LHCN-M2 (cell line): ENCODE measurements at places on chromosomes 1 and 21. TPM values are rescaled to one million over a fixed set of nuclear protein-coding genes. Genes with fewer than 3 reads are reported as not detected.

- DNase-seq, result no peak
These were observed 40.1 kb downstream of the INAVA start for GRCh38 chr1:200934676-200935245.

DNA sequence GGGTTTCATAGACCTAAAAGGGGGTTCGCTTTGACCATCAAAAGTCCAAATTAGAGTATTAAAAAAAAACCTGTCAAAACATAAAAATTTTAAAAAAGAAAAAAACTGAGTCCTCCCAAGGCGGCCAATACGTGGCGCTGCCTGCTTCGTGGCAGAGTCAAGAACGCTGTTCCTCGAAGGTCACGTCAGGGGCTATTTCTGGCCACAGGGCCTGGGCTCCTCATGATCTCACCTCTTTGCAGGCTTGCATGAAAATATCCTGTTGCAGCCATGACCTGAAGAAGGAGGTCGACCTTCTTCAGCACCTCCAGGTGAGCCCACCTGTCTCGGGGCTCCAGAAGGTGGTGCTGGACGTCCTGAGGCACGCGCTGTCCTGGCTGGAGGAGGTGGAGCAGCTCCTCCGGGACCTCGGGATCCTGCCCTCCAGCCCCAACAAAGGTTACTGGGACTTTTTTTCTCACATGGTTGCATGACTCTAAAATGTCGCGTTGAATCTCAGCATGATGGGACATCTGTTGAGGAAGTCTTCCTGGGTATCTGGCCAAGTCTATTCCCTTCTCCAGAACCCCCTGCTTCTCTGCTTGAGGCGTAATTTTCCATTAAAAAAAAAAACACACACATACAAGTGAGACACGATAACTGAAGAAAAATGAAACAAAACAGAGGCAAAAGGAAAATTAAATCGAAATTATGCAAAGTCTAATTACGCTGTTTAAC is 80.4 kb upstream of the EFHD2 start:
- peak; percentile 37 for DNase-seq

TMOD4 gene
- total RNA-seq, result 0.34 TPM in 1 of 2 replicates, not detected in the other

AGO1 gene
- total RNA-seq, result 10.7 and 16.6 TPM in 2 replicates

- no peak for DNase-seq
These were observed 1.6 kb downstream of the DNMT3L start for GRCh38 chr21:44260066-44260465.

GRCh38 chr1:175890958-175891357 is 147.6 kb upstream of the TNR start:
- DNase-seq, result no peak

DNA sequence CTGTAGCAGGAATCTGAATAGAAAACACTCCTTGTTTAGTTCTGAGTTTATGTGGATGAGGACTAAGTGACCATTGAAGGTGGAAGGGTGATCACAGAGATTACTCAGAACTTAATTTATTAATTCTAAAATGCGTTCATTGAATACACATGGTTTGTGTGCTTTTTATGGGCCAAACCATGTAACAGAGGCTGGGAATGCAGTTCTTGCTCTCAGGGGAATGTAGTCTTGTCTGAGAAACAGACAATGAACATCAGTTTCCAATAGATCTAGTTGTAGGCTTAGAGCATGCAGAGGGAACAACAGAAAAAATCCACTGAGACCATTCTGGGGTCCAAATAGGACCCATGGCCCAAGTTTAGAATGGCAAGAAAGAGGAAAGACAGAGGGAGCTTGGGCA is 46.1 kb downstream of the ITSN1 start:
- no peak for DNase-seq

LCE1D gene
- not detected in 2 replicates for total RNA-seq

PPIAL4G gene
- not detected in 2 replicates for total RNA-seq

GRCh38 chr1:7588457-7588827 is 182.7 kb upstream of the VAMP3 start:
- DNase-seq, result no peak

DNA sequence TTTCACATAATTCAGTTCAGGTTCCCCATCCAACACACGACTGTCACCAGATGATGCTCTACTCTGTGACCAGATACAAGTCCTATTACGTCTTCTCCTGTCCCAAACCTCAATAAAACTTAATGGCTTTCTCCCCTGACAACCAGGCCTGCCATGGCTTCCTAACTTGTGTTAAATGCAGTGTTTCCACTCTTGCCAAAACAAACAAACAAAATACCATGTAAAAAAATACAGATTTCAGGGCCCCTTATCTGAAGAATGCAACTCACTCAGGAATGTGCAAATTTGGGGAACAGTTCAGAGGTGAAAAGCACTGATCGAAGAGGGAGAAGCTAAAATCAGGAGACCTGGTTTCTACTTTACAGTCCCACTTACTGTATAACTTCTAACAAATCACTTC is 863 bp upstream of the NUF2 start:
- peak; percentile 18 for DNase-seq

DNA sequence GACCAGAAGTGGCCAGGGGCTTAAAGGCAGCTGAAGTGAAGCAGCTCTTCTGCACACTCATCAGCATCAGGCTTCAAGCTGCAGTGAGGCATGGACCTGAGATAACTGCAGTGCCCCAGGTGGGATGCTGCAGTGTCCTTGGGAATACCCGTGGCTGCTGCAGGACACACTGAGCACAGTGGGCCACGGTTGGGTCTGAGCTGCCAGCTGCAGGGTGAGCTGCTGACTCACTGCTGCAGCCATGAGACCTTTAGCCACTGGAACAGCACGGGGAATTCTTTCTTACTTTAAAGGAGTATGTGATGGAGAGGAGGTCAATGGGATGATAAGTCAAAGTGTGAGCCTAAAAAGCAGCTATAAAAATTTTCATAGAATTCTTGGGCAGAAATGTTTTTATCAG is 102.1 kb downstream of the XCL2 start:
- DNase-seq, result peak; percentile 15

DNA sequence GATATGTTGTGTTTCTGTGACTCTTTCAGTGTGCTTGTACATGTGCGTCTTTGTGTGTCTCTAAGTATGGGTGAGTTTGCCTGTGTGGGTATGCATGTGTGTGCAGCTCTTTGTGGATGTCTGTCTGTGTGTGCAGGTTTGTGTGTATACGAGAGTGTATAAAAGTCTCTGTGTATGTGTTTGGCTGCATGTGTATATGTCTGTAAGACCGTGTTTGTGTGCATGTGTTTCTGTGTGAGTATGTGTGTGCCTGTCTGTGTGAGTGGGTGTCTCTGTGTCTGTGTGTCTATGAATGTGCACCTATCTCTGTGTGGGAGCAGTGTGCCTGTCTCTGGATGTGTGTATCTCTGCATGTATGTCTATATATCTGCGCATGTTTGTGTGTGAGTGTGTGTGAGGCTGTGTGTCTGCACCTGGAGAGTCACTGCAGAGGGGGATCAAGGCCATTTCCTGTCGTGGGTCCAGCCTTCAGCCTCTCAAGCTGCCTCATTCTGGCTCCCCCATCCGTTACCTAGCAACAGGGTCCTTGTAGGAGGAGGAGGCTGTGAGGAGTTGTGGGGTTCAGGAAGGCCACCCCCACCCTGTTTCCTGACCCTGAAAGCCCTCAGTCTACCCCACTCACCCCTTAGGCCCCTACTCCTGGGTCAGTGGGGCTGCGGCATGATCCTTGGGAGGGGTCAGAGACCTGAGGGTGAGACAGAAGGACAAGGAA is 10.4 kb downstream of the FGR start:
- DNase-seq, result no peak

CCDC181 gene
- 1.4 and 2.7 TPM in 2 replicates for total RNA-seq

GRCh38 chr1:54294887-54295286 is 94.9 kb downstream of the MRPL37 start:
- DNase-seq, result no peak

GRCh38 chr1:52268372-52268771 is 97.6 kb downstream of the CC2D1B start:
- no peak for DNase-seq

- peak; percentile 97 for DNase-seq
These were observed at the start of gene APH1A for GRCh38 chr1:150268705-150269403. APH1A (minus strand) TSS chr1:150269016; CDS start chr1:150268810, 206 bp downstream.

DNA sequence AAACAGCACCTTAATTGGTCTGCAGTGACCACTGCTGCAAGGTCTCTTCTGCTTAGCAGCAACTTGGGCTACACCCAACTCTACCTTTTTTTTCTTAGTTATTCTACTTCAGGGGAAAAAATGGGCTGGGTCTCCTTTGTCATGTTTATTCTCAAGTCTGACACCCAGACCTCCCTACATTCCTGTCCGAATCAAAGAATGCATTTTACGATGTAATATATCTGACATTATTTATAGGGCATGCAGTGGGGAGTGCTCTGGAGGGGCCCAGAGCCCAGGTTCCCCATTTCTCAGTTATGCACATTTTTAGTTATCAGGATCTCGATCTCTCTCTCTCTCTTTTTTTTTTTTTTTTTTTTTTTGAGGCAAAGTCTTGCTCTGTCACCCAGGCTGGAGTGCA is 50.5 kb downstream of the OPTC start:
- no peak for DNase-seq

IFI44L gene
- total RNA-seq, result 14.7 and 26.2 TPM in 2 replicates

RAD54L gene
- 14.7 and 16.6 TPM in 2 replicates for total RNA-seq

GRCh38 chr1:81660286-81660685 is 140.4 kb upstream of the ADGRL2 start:
- DNase-seq, result no peak

RAB3B gene
- 12.2 and 12.4 TPM in 2 replicates for total RNA-seq

LCE6A gene
- total RNA-seq, result not detected in 2 replicates

GRCh38 chr1:184954232-184954995 is 19.9 kb downstream of the NIBAN1 start:
- no peak for DNase-seq

DNA sequence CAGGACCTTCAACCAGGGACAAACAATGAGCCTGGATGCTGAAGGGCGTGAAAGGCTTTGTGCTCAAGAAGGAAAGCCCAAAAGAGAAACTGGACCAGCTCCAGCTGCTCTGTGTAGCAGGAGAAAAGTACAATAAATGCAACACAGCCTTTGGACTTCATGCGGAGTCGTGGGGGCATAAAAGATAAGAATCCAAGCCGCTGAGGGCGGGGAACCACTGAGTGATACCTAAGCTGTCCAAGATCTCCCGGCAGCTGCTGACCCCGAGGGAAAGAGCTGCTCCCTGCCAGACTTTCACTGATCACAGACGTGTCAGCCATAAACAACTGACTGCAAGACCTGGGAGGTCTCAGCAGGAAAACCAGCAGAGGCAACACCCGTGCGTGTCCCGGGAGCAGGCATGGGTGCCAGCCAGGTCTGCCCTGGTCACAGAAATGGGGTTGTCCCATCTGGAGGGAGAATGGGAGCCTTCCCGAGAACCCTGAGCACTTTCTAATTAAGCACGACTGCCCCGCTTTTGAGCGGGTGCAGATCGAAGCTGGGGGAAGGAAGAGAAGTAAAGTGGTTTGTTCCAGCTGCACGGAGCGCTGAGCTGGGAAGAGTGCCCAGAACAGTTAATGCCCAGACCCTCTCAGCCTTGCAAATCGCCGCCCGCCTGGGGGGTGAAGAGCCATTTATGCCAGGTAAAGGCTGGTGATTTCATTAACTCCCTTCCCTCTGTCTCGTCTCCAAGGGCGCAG is 68.3 kb upstream of the TARDBP start:
- DNase-seq, result peak; percentile 12

RIPK4 gene
- total RNA-seq, result not detected in 2 replicates

IVL gene
- not detected in 2 replicates for total RNA-seq

GRCh38 chr1:55286856-55287602 is 71.9 kb upstream of the USP24 start:
- no peak for DNase-seq

SFT2D2 gene
- 31.1 and 37.4 TPM in 2 replicates for total RNA-seq

DNA sequence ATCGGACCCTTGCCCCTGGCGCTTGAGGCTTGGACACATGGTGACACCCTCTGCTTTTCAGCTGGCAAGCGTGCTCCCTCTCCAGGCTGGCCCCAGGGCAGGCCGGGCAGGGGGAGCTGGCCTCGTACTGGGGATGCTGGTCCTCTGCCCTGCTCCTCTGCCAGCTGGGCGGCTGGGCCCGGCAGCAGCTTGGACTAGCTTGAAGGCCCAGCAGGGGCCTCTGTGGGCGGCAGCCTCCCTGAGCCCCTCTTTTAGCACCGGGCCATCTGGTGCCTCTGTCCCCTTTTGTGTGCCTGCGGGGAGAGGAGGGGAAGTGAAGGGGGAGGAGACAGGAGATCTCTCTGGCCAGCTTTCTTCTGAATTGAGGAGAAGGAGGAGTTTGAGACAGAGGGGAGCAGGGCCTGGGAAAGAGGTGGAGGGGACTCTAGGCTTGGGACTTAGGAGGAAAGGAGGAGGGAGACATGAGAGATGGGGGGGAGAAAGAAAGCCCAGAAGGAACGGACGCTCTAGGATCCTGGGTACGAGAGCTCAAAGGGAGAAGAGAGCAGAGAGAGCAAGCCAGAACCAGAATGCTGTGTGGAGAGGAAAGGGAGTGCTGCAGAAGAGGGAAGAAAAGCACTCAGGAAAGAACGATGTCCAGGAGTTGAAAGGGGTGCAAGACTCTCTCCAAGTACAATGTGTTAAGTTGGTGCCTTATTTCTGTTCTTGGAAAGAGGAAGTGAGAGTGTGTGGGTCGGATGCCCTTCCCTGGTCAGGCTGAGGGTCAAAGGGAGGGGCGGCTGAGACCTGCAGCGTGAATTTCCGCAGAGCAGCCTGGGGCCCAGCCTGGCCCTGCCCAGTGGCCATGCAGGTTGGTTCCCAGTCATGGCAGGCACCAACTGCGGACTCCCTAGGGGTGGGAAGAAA is 40.3 kb downstream of the IER5 start:
- DNase-seq, result no peak

FAM72D gene
- 2.8 and 3.6 TPM in 2 replicates for total RNA-seq

MYBPH gene
- total RNA-seq, result 2.8 and 13.7 TPM in 2 replicates

- no peak for DNase-seq
These were observed 347.7 kb downstream of the NPHP4 start for GRCh38 chr1:5644281-5645134.

DNA sequence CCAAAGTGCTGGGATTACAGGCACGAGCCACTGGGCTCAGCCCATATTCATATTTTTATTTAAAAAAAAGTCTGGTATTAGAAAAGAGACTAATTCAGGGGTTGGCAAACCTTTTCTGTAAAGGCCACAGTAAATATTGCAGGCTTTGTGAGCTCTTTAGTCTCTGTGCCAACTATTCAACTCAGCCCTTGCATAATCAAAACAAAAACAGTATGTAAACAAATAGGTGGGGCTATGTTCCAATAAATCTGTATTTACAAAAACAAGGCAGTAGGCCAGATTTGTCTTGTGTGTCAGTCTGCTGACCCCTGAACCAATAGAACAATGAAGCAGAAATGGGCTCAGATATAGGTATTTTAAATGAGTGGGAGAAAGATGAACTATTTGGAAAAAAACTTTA is 49.3 kb downstream of the CDC42BPA start:
- no peak for DNase-seq
